Diencephalon (tissue), 1 donor: ENCODE measurements at places on chromosomes 2 and 18. TPM values are rescaled to one million over a fixed set of nuclear protein-coding genes. Genes with fewer than 3 reads are reported as not detected.

The POTEC gene
- total RNA-seq: 0.46 TPM

The C2orf66 gene
- 0.69 TPM for total RNA-seq

The FBLN7 gene
- total RNA-seq: 6.2 TPM

The TBR1 gene
- total RNA-seq: 3.9 TPM

The CDCA7 gene
- total RNA-seq: 21.9 TPM
